ENCODE measurements at places on chromosomes 1 and 21. TPM values are rescaled to one million over a fixed set of nuclear protein-coding genes. Genes with fewer than 3 reads are reported as not detected.

The PHACTR4 gene
- 5.2 TPM for total RNA-seq

The CRP gene
- total RNA-seq: not detected

The CR1 gene
- total RNA-seq: not detected

The CFAP107 gene
- total RNA-seq: 0.12 TPM

The FASLG gene
- total RNA-seq: not detected

The ACOT11 gene
- total RNA-seq: 5.7 TPM

The NTNG1 gene
- 19.0 TPM for total RNA-seq

The CFHR1 gene
- total RNA-seq: 0.25 TPM

The MCOLN3 gene
- 3.8 TPM for total RNA-seq

The TMEM125 gene
- not detected for total RNA-seq

The AGMAT gene
- 1.8 TPM for total RNA-seq

The FBLIM1 gene
- total RNA-seq: 54.5 TPM

The LPAR3 gene
- 16.7 TPM for total RNA-seq

The FCMR gene
- total RNA-seq: 0.37 TPM

The NEGR1 gene
- total RNA-seq: 22.5 TPM

The LMNA gene
- total RNA-seq: 1,765 TPM

The OR2L2 gene
- total RNA-seq: under 0.01 TPM

The LCE1C gene
- not detected for total RNA-seq

The DMBX1 gene
- total RNA-seq: not detected

The ICOSLG gene
- 0.11 TPM for total RNA-seq

The ANGPTL1 gene
- 2.1 TPM for total RNA-seq

The CALML6 gene
- 0.22 TPM for total RNA-seq

The CFAP126 gene
- not detected for total RNA-seq

The TRIM67 gene
- total RNA-seq: not detected

The NMNAT2 gene
- 0.50 TPM for total RNA-seq

The SGIP1 gene
- 48.0 TPM for total RNA-seq

The CSRP1 gene
- 648 TPM for total RNA-seq

The GPR52 gene
- total RNA-seq: 0.89 TPM

The PFKFB2 gene
- total RNA-seq: 5.6 TPM

The DCDC2B gene
- total RNA-seq: 0.12 TPM

The PGLYRP4 gene
- not detected for total RNA-seq

The AGO1 gene
- total RNA-seq: 13.0 TPM

The SLAMF6 gene
- total RNA-seq: not detected

The MYBPH gene
- 0.75 TPM for total RNA-seq

The SHE gene
- 0.12 TPM for total RNA-seq

The CENPS gene
- total RNA-seq: 19.7 TPM

The PPM1J gene
- total RNA-seq: 1.1 TPM

The PLA2G4A gene
- total RNA-seq: 26.8 TPM

The DTL gene
- total RNA-seq: 6.9 TPM

The TRNP1 gene
- total RNA-seq: 62.3 TPM

The PLA2G2A gene
- total RNA-seq: not detected

The CCDC181 gene
- total RNA-seq: 2.0 TPM

The LORICRIN gene
- total RNA-seq: not detected

The ADSS2 gene
- total RNA-seq: 53.7 TPM

The RIPPLY3 gene
- not detected for total RNA-seq

The ANKRD45 gene
- total RNA-seq: 1.1 TPM

The LCE1A gene
- not detected for total RNA-seq

The RPL5 gene
- total RNA-seq: 1,190 TPM

The PTPRU gene
- total RNA-seq: 19.1 TPM

The CZIB gene
- total RNA-seq: 50.9 TPM

The CD2 gene
- not detected for total RNA-seq

The CFAP45 gene
- total RNA-seq: 1.1 TPM

The ADORA3 gene
- total RNA-seq: not detected

The FAM72C gene
- total RNA-seq: 0.25 TPM

The CCDC30 gene
- 0.55 TPM for total RNA-seq

The KLF17 gene
- total RNA-seq: under 0.01 TPM

The DNAH14 gene
- 34.0 TPM for total RNA-seq

The PDC gene
- not detected for total RNA-seq

Measured in uterine smooth muscle cell (primary cell).